ENCODE measurements at places on chromosomes 1 and 21.

GRCh38 chr1:175536369-175536768 is 207.0 kb downstream of the TNR start:
- DNase-seq, result no peak

GRCh38 chr1:24535021-24535424 is 20.9 kb upstream of the NCMAP start:
- DNase-seq, result no peak

- DNase-seq, result no peak
Observed at GRCh38 chr1:164720440-164721227, 161.7 kb downstream of the PBX1 start.

DNA sequence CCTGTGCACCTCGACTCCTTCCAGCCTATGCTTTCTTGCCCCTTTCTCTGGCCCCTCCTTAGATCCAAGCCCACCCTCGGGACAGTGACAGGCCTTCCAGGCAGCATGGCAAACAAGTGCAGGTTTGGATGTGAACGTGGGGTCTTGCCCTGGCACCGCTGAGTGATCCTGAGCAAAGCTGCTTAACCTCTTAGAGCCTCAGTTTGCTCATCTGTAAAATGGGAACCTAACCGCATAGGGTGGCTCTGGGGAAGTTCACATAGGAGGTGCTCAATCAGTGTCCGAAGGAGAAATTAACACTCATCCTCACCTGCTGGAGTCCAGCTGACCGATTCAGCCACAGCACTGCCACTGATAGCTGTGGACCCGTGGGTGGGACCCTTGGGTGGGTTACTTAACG is 7.2 kb downstream of the MFAP2 start:
- DNase-seq, result no peak

DNA sequence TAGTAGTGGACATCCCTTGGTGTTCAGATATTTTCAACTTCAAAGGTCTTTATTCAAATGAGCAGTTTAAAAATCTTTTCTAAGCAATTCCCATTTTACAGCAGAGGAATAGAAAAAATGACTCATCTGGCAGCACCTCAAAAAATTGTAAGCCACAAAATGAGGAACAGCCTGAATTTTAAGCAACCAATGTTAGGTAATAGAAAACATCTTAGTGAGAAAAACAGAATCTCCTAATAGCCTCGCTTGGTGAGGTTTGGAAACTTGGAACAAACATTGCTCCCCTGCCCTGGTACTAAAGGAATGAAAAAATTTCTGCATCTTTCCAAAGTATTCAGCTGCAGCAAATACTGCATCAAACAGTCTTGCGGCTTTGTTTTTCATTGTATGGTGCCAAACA is 264.4 kb downstream of the NTNG1 start:
- DNase-seq, result no peak

GRCh38 chr1:41738475-41738874 is 180.2 kb downstream of the HIVEP3 start:
- no peak for DNase-seq

DNA sequence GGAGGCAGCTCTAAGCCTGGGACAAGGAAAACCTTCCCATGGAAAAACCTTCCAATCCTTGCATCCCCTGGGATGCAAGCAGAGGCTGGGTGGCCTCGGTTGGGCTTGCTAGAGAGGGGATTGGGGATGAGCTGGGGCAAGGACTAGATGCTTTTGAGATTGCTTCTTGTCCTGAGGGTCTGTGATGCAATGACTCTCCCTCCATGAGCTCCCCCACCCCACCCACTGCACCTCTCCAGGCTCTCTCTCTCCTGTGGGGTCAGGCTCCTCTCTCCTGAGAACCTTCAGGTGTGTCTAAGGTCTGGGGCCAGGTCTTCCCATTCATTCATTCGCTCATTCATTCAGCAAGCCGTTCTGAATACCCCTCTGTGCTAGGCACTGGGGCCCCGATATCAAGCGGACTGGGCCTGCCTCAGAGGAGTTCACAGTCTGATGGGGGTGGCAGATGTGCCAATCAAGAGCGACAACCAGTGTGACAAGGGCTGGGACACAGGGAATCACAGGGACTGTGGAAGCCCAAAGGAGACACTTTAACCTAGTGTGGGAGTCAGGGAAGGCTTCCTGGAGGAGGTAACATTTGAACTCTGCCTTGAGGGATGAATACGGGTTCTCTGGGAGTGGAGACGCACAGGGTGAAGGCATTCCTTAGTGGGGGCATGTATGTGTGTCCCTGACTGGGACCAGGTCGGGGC is 6.5 kb downstream of the LDLRAD1 start:
- DNase-seq, result no peak

- DNase-seq, result no peak
Observed at GRCh38 chr1:151739590-151740355, 18.5 kb downstream of the RIIAD1 start.

All from RWPE2 (cell line).